Activated CD8-positive, alpha-beta memory T cell treated with anti-CD3 and anti-CD28 coated beads, Interleukin-2, amount 50 U/mL, for 4 hours (primary cell): ENCODE measurements at places on chromosomes 4 and X.

GRCh38 chrX:115560211-115560977 is 580 bp upstream of the PLS3 start:
- no peak for DNase-seq

DNA sequence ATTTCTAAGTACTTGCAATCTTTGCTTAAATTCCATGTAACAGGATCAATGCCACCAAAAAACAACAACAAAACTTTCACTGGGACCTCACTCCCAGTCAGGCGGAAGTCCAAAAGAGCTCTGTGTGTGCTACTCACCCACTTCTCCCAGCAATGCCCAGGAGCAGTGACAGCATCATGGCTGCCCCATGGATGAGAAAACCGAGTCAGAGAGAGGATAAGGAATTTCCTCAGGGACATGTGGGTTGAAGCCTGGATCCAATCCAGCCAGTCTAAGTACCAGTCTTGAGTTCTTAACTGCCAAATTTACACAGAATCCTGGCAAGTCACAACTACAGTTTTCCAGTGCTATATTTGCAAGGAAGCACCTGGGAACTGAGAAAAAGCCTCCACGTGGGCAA is 64.5 kb downstream of the STX18 start:
- DNase-seq, result no peak

DNA sequence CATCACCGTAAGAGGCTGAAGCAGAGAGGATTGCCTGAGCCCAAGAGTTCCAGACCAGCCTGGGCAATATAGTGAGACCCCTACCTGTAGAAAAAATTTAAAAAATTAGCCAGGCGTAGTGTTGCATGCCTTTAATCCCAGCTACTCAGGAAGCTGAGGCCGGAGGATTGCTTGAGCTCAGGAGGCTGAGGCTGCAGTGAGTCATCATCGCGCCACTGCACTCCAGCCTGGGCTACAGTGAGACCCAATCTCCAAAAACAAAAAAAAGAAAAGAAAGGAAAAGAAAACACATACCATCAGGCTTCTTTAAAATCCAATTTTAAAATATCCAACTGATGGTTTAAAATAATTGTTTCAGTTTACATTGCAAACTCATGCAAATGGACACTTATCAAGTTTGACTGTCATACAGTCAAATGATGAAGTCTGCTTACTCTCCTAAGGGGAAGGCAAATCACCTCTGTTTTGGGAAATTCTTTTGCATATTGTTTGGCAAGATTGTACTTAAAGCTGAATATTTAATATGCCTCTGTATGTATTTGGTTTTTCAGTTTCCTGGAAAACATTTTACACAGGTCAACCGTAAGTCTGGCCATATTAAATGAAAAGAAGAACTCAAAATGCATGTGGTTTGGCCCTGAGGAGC is 23.7 kb upstream of the TENM3 start:
- no peak for DNase-seq

DNA sequence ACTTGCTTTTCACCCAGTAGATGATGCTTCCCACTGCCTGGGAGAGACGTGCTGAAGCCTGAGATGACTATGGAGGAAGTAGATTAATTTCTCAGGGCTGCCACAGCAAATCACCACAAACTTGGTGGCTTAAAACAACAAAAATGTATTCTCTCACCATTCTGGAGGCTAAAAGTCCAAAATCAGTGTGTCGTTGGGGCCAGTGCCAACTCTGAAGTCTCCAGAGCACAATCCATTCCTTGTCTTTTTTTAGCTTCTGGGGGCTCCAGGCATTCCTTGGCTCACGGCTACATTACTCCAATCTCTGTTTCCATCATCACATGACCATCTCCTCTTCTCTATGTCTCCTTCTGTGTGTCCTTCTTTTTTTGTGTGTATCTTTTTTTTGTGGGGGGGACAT is 105.8 kb upstream of the C1QTNF7 start:
- no peak for DNase-seq

- no peak for DNase-seq
Measured at GRCh38 chrX:8848911-8849310, 47.7 kb upstream of the FAM9A start.

DNA sequence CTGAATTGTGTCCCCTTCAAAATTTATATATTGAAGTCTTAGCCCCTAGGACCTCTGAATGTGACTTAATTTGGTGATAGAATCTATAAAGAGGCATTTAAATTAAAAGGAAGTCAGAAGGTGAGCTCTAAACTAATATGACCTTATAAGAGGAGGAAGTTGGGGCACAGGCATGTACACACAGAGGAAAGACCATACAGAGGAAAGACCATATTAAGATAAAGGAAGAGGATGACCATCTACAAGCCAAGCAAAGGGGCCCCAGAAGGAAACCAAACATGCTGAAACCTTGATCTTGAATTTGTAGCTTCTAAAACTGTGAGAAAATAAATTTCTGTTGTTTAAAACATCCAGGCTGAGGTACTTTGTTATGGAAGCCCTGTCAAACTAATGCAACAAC is 26.9 kb upstream of the CYBB start:
- no peak for DNase-seq

DNA sequence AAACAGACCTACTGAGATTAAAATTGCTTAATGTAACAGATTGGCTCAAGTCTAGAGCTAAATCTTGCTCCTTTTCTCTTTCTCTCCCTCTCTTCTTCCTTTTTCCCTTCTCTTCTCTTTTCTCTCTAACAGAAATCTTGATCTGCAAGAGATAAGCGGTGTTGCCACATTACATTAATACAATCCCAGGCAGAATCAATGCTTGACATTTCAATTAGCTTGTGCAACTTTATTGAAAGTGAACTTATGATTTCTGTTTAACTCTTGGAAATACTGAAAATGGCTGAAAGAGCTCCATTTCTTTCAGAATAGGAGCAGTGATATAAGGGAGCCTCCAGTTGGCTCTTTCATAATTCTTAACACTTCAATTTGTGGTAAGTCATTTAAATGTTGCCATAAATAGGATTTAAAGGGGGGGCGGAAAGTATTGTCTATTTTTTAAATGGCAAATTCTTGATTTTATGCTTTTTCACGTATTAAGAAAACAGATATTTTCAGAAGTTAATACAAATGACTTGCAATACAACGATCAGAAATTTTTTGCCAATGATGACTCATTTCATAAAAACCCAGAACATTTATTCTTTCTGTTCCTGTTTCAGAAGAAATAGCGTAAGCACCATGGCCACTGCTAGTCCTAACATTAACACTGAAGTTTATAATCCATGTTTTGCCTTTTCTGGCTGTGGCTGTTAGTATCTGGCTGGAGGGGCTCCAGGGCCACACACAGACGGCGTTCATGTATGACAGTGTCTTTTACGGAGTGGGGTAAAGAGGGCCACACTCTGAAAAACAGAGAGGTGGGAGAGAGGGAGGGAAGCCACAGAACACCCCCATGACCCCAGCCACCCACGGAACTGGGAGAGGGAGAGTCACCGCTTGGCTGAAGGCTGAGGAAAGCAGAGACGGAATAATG is 115.7 kb upstream of the FAT1 start:
- no peak for DNase-seq

- DNase-seq, result no peak
Measured at GRCh38 chrX:15468036-15468435, 25.1 kb downstream of the PIR start.

- no peak for DNase-seq
Measured at GRCh38 chr4:111847296-111848008, 297.8 kb upstream of the FAM241A start.

GRCh38 chr4:151678048-151678872 is 82.5 kb downstream of the GATB start:
- DNase-seq, result no peak

- no peak for DNase-seq
Measured at GRCh38 chr4:123824524-123824923, 427.9 kb downstream of the SPRY1 start.

DNA sequence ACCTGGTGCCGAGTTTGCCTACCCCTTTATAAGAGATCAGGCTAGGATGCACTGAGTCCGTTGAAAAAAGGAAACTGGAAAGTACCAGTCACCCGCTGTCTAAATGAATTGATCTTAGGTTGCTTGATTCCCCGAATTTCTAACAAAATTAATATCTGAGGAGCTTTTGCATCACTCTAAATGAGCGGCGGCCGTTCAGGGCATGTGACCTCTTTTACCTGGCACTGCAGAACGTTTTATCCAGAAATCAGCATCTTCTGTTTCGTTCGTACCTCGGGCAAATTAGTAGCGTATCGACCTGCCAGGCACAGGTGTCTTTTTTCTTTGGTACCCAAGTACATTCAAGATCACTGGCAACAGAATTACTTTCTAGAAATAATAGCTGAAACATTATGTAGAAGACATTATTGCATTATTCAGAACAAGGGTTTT is 876 bp downstream of the KLHL2 start:
- no peak for DNase-seq

- DNase-seq, result no peak
Measured at GRCh38 chr4:123622572-123622971, 226.0 kb downstream of the SPRY1 start.

- DNase-seq, result peak; percentile 28
Measured at GRCh38 chr4:3879681-3880614, 113.8 kb downstream of the ADRA2C start.

DNA sequence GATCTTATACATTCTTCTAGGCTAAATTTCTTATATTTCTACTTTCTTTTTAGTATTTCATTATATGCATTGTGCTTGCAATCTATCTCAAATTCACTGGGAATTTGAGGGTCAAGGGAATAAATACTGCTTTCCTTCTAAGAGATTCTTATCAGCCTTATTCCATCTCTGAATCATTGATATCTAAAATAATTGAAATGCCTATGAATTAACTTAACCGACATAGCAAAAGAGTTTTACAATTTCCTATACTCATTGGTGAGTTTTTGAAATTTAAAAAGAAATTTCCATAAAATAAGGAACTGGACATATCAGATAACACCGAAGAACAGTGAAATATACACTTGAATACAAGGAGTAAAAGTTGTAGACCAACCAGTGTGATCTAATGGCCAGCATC is 373.7 kb downstream of the NAF1 start:
- DNase-seq, result no peak

DNA sequence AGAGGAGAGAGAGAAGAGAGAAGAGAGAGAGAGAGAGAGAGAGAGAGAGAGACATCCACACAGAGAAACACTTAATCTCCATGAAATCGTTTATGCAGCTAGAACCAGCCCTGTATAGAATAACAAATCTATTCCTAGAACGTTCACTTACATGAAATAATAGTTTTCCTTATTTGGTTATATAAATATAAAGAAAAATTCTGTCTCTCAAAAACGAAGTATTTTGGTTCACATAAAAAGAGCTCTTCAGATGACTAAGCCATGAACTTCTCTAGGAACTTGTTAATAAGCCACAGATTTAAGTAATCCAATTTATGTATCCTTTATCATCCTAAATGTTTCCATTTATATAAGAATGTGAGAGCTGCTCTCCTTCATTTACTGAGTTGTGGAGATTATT is 1315.1 kb upstream of the PCDH7 start:
- DNase-seq, result no peak

DNA sequence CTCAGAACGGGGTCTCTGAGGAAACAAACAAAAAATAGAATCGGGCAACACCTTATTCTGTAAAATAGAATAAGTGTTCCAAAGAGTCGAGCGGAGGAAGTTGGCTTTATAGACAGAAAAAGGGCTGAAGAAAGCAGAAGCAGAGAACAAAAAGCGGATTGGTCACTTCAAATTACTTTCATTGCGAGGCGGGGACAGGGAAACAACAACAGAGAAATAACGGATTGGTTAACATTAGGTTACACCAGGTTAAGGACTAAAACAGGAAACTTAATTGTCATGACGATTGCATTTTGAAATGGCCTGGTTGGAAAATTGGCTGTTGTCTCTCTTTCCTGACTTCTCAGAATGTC is 433 bp upstream of the COQ2 start:
- DNase-seq, result no peak

DNA sequence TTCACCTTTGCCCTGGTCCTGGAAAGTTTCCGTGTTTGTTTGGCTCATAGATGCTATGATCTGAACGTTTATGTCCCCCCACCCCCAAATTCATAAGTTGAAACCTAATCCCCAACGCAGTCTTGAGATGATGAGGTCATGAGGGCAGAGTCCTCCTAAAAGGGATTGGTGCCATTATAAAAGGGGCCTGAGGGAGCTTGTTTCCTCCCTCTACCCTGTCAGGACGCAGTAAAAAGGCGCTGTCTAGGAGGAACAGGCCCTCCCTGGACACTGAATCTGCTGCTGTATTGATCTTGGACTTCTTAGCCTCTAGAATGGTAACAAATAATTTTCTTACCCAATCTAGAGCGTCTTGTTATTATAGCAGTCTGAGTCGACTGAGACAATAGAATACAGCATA is 2190.6 kb upstream of the TENM3 start:
- no peak for DNase-seq

DNA sequence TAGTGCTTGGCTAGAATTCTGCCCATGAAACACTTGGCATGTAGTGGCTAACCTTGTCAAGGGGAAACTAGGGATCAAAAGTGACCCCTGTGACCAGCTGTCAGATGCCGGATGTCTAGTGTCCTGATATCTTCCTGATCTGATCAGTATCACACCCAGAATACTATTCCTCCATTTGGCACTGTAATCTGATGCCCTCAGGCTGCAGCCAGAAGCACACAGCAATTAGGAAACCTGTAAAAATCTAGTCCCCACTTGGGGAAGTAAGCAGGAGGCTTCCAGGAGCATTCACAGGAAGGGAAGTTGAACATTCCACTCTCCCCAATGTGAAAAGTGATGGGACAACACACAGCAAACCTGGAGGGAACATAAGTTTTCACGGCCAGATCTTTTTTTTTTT is 125.1 kb downstream of the HS6ST2 start:
- DNase-seq, result no peak

DNA sequence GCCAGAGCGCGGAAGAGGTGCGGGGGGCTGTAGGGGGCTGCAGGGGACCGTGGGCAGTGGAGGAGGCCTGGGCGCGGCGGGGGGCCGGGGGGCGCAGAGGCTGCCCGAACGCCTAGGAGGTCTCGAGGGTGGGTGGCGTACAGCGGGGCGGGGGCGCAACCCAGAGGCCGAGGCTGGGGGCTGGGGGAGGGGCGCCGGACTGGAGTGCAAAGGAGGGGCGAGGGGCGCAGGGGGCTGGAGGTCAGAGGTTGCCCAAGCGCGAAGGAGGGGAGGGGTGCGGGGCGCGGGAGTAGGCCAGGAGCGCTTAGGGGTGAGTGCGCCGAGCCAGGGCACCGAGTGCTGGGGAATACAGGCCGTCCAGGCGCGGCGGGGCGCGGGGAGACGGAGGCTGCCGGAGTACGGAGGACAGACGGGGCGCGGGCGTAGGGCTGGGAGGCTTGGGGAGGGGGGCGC is 255 bp downstream of the GYG2 start:
- no peak for DNase-seq

GRCh38 chrX:100494646-100495370 is 84.7 kb upstream of the PCDH19 start:
- no peak for DNase-seq

DNA sequence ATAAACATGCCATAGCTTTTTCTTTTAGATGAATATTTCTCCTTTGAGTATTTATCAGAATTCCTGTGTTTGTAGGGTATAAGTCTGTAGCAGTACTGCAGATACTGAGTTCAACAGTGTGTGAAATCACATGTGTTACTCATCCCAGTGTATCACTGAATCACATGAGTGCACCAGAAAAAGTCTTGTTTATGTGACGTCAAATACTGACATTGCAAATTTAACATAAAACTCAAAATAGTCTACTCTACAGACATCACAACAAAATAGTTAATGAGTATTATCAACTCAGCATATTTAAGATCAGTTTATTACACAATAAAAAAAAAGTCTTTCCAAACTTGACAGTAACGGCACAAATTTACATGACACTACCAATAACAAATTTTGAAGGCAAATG is 221.3 kb downstream of the DCTD start:
- DNase-seq, result no peak

GRCh38 chr4:78166622-78167021 is 109.5 kb downstream of the FRAS1 start:
- DNase-seq, result no peak
